ENCODE measurements at places on chromosomes 6 and 20.

- DNase-seq = peak; percentile 28
These were observed 149.7 kb upstream of the TNFAIP3 start for GRCh38 chr6:137717074-137718073.

DNA sequence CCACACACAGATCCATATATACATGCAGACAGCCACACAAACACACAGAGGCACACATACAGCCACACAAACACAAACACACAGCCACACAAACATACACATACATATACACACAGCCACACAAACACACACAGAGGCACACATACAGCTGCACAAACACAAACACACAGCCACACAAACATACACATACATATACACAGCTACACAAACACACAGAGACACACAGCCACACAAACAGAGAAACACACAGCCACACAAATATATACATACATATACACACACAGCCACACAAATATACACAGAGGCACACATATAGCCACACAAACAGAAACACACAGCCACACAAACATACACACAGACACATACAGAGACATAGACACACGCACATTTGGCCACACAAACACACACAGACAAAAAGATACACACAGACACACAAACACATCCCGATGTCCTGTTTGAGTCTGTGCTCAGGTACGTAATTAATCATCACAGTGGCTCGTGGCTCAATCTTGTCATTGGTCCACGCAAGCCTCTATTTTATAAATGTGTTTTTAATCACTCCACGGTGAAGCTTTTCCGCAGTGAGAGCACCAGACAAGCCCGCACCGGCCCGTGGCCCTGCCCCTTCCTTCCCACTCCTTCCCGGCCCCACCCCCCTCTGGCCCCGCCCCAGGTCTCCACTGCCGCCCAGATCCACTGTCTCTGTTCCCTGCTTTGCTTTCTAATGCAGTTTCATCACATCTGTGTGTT is 135.3 kb downstream of the CDH4 start:
- DNase-seq = no peak

DNA sequence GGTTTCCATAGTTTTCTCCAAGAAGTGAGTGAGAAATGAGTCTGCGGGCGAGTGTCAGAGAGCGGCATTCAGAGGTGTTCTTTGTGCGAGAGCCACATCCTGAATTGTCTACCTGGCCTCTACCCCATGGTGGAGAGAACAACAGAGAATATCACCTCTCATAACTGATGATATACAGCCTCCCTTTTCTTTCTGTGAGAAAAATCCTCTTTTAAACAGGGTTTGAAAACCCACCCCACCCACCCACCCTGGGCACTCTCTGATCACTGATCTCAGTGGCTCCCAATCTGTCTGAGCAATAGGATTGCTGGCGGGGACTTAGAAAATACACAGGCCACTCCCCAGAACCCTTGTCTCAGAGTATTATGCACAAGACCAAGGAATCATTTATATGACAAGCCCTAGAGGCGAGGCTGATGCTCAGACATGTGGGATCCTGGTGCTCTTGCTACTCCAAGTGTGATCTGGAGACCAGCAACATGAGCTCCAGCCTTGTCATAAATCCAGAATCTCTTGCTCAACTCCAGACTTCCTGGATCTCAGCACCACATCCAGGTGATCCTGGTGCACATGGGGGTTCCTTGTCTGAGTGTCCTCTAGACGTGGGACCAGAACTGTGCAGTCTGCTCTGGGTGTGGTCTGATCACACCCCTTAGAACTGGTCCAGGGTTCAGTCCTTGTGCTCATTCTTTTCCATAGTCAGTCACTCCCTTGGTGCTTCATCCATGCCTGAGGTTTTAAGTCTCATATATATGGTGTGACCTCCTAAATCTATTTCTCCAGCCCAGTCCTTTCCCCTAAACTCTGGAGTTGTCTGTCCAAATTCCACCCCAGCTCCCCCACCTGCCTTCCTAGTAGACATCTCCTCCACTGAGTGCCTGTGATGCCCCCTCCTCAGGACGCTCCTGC is 5.3 kb downstream of the HLA-B start:
- DNase-seq = no peak

GRCh38 chr6:33313105-33313708 is 671 bp downstream of the TAPBP start:
- no peak for DNase-seq

- DNase-seq = no peak
These were observed 115.7 kb upstream of the CLDN20 start for GRCh38 chr6:155147958-155148663.

- DNase-seq = no peak
These were observed 20.9 kb upstream of the EPM2A start for GRCh38 chr6:145756170-145756662.

- no peak for DNase-seq
These were observed 49.4 kb downstream of the PFDN4 start for GRCh38 chr20:54257071-54257816.

DNA sequence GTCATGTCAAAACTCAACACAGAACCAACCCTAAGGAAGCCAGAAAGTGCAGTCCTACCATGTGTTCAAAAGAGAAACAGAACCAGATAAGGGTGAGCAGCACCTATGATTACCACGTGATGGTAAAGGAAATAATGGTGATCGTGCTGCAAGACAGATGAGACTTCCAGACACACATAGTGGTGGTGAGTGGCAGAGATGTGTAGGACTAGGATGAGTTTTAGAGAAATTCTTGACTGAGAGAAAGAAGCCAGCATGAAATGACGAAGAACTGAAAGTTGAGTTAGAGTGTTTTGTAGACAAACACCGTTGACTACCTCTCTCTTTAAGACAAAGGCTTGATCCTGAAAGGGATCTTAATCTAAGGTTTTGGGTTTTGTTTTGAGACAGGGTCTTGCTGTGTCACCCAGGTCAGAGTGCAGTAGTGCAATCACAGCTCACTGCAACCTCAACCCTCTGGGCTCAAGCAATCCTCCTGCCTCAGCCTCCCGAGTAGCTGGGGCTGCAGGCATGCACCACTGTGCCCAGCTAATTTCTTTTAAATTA is 10.6 kb upstream of the BTBD9 start:
- DNase-seq = no peak

- no peak for DNase-seq
These were observed 230.8 kb downstream of the BCAS1 start for GRCh38 chr20:53839423-53840176.

- DNase-seq = no peak
These were observed 89.5 kb downstream of the ZMYND8 start for GRCh38 chr20:47266847-47267515.

- no peak for DNase-seq
These were observed 160.1 kb upstream of the QKI start for GRCh38 chr6:163254341-163254835.

DNA sequence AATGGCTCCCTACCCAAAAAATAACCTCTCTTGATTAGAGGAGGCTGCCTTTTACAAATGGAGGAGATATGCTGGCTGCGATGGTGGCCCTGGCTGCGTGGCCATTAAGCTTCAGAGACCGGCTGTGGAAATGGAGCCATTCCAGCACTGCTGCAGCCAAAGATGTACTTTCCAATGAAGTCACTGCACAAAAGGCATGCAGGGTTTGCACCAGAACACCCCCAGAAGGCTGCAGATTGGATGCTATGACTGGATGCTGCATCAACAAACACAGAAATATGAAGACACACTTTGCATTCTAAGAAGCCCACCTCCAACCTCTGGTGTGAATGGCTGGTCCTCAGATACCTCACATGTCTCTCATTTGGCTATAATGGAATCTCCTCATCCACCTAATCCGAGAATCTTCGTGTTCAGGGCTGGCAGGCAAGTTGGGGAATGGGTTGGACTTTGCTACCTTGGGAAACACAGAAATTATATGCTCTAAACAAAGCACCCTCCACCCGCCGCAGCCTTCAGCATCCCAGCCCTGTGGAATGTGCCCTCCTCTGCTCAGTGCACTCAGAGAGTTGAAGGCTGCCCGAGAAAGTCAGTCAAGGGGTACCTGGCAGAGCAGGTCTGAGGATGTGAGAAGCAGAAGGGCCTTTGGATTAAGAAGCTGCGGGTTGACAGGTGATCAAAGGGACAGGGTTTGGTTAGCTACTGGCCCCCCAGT is 35.3 kb downstream of the APCDD1L start:
- DNase-seq = no peak

GRCh38 chr6:148711833-148712654 is 34.8 kb upstream of the UST start:
- no peak for DNase-seq

GRCh38 chr6:142851601-142852000 is 93.4 kb downstream of the HIVEP2 start:
- DNase-seq = no peak

DNA sequence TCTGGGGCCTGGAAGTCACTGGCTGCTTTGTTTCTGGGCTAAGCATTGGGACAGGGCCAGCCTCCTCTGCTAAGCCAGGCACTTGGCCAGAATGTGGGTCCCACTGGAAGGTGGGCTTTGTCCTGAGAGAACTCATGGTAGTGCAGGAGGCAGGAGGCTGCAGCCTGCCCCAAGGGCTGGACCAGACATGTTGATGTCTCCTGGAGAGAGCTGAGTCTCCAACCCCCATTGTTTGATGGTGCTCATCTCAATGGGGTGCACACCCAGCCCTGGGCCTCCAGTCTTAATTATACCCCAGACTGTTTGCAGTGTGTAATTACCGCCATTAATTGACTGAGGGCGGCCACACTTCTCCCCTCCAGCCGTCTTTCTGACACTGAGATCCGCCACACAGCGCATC is 220.5 kb upstream of the PMEPA1 start:
- no peak for DNase-seq

DNA sequence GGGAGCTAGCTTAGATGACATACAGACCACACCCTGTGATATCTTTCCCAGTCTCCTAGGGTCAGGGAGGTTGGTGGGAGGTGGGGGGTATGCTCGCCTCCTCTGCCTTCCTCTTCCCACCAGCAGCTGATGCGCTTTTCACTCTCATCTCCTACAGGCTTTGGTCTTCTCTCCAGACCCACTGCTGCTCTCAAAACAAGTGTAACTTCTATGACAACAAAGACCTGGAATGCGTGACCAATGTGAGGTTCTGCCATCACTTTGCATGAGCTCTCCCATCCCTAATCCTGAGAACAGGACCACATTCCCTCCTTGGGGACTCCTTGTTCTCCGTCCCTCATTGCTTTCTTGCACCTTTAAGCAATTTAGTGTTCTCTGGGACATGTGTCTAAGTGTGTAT is 2.7 kb downstream of the CTSA start:
- no peak for DNase-seq

GRCh38 chr6:30885481-30885998 is 1.2 kb downstream of the DDR1 start:
- no peak for DNase-seq

DNA sequence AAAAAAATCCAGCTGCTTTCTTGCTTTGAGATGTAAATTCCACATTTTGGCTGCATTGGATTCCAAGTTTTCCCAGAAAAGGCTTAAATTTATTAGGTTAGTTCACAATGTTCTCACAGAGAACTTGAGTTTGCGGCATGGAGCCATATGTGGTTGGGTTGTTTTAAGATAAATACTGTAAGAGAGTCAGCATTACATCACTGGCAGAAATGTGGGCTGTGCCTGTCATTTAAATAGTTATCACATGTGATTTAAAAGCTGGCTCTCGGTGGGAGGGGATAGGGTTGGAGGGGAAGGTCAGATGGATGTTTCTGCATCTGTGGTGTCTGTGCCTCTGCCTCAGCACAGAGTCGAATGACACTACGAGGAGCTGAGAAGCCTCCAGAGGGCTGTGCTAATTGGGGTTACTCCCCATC is 73.8 kb upstream of the SCP2D1 start:
- DNase-seq = no peak

GRCh38 chr6:14775528-14775927 is 470.3 kb upstream of the JARID2 start:
- no peak for DNase-seq

GRCh38 chr6:39804466-39805065 is 12.4 kb downstream of the DAAM2 start:
- no peak for DNase-seq

GRCh38 chr6:97097068-97098047 is 172.8 kb downstream of the KLHL32 start:
- no peak for DNase-seq

DNA sequence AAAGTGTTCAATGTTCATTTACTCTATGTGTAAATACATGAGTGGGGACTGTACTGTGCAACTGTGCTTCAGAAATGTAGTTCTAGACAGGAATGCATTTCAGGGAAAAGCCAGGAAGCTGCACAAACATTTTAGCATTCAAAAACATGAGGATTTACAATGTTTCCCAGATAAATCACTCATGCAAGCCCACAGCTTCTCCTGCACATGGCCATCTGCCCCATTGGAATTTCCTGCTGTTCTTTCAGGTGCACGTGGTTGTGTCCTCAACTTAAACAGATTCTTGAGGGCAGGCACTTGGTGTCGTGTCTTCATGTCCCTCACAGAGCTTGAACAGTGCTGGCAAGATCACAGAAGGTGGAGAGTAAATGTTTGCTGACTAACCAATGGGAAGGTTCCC is 101.5 kb downstream of the UNC5CL start:
- DNase-seq = no peak

DNA sequence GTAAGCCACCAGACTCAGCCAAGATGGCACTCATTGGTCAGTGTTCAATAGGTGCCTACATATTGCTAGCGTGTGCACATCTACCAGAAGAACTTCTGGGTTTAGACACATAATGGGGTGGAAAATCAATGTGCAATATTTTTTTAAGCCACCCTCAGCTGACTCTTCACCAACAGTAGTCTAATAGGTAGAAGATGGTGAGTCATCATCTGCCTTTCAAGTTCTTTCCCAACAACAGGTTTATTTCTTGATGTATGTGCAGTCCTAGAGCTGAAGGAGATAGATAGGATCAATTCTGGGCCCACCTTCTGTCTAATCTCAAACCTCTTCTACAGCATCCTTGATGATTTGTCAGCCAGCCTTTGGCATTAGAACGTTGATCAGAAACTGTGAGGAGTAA is 41.3 kb downstream of the IRAK1BP1 start:
- DNase-seq = no peak

- DNase-seq = no peak
These were observed 36.9 kb downstream of the CCN2 start for GRCh38 chr6:131914234-131914633.

DNA sequence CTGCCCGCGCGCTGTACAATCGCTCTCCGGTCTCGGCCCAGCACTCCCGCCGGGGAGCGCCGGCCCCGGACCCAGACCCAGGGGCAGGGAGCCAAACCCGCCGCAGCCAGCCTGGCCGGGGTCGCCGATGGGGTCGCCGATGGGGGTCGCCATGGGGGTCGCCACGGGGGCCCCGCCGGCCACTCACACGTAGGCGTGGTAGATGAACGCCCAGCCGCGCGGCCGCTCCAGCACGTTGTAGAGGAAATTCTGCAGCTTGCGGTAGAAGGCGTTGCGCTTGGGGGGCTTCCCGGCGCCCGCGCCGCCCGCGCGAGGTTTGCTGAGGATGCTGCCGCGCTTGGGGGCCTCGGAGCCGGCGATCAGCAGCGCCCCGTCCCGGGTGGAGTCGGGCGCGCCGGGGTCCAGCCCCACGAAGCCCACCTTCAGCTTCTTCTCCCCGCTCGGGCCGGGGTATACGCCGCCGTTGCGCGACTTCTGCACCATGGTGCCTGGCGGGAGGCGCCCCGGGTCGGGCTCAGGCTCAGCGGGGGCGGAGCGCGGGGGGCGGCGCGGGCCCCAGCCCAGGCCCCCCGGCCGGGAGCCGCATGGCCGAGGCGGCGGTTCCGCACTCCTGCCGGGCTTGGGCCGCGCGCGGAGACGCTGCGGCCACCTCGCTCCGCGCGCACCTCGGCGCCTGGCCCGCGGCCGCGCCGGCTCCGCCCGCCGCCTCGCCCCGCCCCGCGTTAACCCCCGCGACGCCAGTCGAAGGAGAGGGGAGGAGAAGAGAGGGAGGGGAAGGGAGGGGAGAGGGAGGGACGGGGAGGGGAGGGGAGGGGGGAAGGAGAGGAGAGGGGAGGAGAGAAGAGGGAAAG is at the start of gene KCNQ2:
TSS of gene KCNQ2 (minus strand) at position 675 of the 851 bp plus-strand sequence. CDS start at position 483, 192 bp downstream.
- no peak for DNase-seq

Data from stimulated activated CD8-positive, alpha-beta memory T cell treated with anti-CD3 and anti-CD28 coated beads, Interleukin-4, amount 100 ng/mL, for 1 hour (primary cell).